ENCODE measurements at places on chromosomes 13 and 19.

GRCh38 chr19:812049-812746 lies 9.6 kb downstream of the PLPPR3 start:
- no peak for DNase-seq

DNA sequence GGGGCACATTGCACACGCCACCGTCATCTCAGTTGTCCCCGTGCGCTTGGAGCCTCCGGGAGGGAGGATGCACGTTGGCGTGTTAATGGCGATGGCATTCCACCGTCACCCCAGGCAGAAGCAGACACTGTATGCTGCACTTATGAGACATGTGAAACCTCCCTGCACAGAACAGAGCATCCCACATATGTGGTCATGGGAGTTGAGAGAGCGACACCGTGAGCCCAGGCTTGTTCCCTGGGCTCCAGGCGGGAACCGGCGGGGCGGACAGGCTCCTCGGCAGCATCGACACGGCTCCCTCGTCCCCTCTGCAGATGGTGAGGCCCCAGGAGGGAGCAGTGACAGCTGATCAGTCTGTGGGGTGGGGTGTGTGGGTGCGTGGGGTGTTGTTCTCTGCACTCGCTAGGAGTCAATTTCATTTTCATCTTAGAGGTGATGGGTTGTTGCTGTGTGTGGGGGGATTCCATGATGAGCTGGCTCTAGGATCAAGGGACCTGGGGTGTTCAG lies 40.4 kb downstream of the CRTC1 start:
- DNase-seq, result no peak

- DNase-seq, result no peak
Measured at GRCh38 chr13:64925727-64926126, 2304.4 kb downstream of the PCDH9 start.

- no peak for DNase-seq
Measured at GRCh38 chr13:111855786-111856185, 211.2 kb upstream of the SOX1 start.

GRCh38 chr13:68345963-68346531 lies 1115.9 kb upstream of the PCDH9 start:
- no peak for DNase-seq

GRCh38 chr13:31803311-31803710 lies 64.0 kb downstream of the RXFP2 start:
- DNase-seq, result no peak

DNA sequence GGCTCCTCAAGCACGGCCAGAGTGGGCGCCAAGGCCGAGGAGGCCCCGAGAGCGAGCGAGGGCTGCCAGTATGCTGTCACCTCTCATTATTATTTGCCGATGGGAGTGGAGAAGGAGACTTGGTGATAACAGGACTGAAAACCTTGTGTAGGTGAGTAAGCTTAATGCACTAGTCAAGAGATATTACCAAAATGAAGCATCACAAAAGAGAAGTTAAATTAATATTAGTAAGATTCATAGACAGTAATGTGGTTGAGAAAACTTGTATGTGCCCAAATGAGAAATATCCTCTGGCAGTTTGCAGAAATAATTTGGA lies 204.5 kb upstream of the SLITRK1 start:
- no peak for DNase-seq

DNA sequence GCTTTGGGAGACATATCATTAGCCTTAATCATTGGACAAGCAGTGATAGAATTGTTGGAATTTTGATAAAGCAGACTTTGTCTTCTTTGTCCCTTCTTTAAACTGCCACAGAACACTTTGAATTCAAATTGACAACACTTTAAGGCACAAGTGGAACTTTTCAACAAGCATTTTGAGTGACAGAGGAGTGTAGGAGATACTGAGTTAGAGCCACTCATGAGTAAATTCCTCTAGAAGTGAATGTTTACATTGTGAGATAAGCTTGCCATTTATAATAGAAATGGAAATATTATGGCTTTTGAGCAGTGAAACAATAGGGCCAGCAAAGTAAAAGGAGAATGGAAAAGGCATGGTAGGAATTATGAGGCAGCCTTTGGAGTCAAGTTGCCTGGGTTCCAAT lies 515.8 kb downstream of the SLITRK6 start:
- DNase-seq, result no peak

GRCh38 chr19:15199661-15200552 lies 888 bp downstream of the NOTCH3 start:
- DNase-seq, result no peak

- no peak for DNase-seq
Measured at GRCh38 chr19:53538378-53539109, 599 bp downstream of the ZNF331 start.

- no peak for DNase-seq
Measured at GRCh38 chr13:31756346-31756745, 17.0 kb downstream of the RXFP2 start.

DNA sequence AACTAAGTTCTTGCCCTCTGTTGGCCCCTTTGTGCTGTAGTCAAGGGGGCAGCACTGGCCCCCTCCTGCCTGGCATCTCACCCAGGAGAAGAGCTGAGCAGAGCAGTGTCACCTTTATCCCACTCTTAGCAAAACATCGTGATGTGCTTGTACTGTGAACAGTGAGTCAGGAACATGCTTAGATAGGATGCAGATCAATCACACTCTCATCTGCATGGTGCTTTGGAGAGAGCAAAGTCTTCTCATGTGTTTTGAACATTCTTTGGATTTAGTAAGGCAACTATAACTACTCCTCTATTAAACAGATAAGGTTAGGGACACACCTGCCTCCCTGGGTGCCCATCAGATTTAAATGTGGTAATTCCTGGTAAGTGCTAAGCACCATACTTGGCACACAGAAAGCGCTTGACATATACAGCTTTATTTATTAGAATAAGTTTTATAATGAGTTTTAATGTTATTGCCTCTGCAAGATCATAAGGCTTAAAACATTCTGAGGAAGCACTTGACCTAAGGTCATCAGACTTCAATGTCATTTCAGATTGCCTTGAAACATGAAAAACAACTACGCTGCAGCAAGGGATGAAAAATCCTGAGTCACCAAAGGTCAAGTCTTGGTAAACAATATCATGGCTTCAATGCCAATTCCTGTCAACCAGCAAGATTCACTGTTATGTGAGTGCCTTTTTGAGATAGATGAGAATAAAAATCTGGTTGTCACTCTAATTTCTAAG lies 82.4 kb upstream of the IRS2 start:
- DNase-seq, result no peak

GRCh38 chr13:107271227-107271626 lies 703.3 kb upstream of the ARGLU1 start:
- DNase-seq, result no peak

- no peak for DNase-seq
Measured at GRCh38 chr13:26280822-26281221, 26.9 kb downstream of the CDK8 start.

- peak; percentile 50 for DNase-seq
Measured at GRCh38 chr13:111184458-111185401, 69.6 kb downstream of the ARHGEF7 start.

DNA sequence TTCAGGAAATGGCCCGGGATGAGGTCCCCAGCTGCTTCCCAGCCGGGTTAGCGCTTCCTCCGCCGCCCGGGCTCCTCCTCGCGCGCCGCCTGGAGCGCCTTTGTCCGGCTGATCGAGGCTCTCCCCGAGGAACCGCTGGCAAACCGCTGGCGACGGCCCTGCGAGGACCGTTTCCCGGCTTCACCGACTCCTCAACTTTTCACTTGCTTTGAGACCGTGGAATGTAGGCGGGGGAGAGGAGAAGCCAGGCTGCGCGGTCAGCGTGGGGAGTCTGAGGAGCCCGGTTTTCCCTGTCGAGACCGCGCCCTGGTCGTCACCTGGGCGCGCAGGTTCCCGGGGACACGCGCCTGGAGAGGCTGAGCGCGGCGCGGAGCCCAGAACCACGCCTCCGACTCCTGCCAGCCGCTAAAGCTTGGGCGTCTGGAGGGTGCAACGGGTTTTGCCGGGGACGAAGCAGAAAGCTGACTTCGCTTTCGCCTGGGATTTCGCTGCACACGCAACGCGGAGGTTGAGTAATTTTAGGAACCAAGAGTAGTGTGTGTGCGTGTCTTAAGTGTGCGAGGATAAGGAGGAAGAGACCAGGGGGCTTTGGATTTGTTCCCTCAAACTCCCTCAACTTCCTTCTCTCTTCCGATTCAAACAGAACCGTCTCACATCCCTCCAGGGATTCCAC lies 7.3 kb upstream of the DGKH start:
- DNase-seq, result peak; percentile 43

GRCh38 chr13:50189450-50189849 lies 174.2 kb downstream of the KCNRG start:
- no peak for DNase-seq

DNA sequence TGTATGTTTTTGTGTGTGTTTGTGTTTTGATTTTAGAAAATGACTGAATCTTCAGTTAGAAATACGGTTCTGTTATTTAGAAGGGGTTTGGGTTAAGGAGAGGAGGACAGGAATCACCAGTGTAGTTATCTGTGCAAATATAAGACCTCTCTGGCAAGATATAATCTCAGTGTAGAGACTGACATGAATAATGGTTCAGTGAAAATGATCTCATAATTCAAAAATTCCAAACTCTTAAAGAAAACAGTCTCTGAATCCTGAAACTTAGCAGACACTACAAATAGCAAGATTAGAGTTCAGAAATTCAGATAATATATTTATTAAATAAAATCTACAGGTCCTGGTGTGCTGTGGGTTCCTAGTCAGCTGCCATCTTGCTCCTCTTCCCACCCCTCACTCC lies 73.5 kb downstream of the PDS5B start:
- DNase-seq, result no peak

- no peak for DNase-seq
Measured at GRCh38 chr19:33418461-33418860, 45.0 kb downstream of the CEBPG start.

DNA sequence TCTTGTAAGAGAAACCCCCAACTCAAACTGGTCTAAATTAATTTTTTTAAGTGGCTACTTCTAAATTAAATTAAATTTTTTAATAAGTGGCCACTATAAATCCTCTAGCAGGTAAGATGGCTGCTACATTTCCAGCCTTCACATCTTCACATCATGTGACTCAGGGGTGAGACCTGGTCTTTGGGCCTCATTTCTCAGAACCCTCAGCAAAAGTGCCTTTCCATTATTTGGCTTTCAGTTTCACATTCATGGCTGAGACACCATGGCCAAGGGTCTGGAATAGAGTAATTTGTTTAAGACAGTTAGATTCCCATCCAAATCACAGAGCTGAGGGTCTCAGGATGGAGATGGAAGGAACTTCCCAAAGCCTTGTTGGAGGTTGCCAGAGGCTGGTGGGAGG lies 47.5 kb downstream of the DCT start:
- DNase-seq, result no peak

DNA sequence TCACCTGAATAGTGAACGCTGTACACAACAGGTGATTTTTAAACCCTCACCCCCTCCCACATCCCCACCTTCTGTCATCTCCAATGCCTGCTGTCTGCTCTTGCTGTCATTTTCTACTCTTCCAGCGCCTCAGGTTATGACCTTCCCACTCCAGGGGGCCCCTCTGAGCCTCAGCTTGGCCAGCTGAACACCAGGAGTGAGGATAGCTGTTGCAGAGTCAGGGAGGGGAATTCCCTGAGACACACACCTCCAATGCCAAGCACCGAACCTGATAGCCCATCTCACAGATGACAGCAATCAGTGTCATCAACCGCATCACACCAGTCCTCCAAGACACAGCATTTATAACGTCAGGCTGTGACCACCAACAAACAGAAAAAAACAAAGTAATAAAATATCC lies 193.5 kb downstream of the ZNF536 start:
- no peak for DNase-seq

DNA sequence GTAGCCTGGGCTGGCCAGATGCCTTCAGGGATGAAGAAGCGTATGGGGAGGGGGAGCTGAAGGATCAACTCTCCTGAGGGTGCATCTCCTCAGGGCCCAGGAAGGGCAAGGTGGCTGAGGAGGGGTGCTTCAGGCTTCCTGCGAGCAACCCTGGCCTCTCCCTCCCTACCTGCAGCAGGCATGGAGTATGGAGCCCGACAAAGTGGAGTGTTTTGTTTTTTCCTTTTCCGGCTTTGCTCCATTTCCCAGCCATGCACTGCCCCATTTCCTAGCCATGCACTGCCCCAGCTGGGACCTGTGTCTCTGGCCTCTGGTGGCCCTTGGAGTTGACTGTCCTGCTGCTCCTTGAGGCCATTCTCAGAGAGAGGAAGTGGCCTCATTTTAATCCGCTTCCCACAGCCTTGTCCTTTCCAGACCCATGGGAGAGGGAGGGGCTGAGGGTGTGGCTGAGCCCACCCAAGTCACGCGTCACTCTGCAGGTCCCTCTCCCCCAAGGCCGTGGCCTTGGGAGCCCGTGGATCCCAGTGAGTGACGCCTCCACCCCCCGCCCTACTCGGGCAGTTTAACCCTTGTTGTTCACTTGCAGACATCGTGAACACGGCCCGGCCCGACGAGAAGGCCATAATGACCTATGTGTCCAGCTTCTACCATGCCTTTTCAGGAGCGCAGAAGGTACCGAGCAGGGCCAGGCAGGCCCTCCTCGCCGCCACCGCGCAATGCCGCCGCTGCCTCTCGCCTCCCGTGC lies 34.4 kb downstream of the CAPN12 start:
- DNase-seq, result no peak

DNA sequence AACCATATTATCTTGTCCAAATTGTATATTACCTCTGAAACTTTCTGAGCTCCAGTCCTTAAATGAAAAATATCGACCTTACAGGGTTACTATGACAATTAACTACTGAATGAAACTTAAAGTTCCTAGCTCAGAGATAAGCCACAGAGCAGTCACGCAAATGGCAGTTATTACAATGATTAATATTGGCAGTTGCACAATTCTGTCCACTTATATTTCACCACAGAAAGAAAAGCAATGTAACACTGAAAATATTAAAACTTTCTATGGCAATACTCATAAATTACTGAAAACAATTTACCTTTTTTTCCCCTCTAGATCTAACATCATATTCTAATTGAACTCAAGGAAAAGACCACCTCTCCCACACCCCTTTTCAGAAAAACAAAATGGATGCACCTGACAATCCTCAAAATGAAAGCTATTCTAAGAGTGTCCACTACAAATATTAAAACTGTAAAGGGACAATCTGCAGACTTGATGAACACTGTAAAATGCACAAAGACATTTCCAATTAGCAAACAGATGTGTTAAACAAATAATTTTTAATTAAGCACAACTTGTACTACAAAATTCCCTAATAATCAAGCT lies 14.6 kb downstream of the LNX2 start:
- no peak for DNase-seq

GRCh38 chr19:8363803-8364771 lies at the start of gene ANGPTL4:
Gene ANGPTL4 (plus strand): TSS chr19:8364155. CDS start chr19:8364322, 167 bp downstream.
- peak; percentile 53 for DNase-seq

DNA sequence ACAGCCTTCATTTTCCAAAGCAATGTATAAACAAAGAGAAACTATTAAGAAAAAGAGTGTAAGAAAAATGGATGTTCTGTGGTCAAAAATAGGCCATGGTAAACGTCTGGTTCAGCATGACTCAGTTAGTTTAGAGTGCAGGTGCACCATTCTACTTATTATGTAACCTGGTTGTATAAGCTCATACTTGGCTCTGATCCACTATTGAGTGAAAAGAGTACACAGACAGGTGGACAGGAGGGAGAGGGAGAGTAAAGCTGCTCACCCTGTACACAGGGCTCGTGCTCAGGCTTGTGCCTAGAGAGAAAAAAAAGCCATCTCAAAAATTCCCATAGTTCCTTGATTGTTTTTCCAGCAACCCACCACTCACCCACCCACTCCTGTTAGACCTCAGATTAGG lies 85.8 kb upstream of the ZNF91 start:
- no peak for DNase-seq

Data from activated CD4-positive, alpha-beta T cell treated with anti-CD3 and anti-CD28 coated beads, Interleukin-2, amount 10 ng/mL, durations not matched to agents 7 days and 5 days (primary cell).